ENCODE measurements at places on chromosomes 11 and 22.

GRCh38 chr22:28245579-28246224, 326.6 kb upstream of the PITPNB start:
- DNase-seq = no peak

DNA sequence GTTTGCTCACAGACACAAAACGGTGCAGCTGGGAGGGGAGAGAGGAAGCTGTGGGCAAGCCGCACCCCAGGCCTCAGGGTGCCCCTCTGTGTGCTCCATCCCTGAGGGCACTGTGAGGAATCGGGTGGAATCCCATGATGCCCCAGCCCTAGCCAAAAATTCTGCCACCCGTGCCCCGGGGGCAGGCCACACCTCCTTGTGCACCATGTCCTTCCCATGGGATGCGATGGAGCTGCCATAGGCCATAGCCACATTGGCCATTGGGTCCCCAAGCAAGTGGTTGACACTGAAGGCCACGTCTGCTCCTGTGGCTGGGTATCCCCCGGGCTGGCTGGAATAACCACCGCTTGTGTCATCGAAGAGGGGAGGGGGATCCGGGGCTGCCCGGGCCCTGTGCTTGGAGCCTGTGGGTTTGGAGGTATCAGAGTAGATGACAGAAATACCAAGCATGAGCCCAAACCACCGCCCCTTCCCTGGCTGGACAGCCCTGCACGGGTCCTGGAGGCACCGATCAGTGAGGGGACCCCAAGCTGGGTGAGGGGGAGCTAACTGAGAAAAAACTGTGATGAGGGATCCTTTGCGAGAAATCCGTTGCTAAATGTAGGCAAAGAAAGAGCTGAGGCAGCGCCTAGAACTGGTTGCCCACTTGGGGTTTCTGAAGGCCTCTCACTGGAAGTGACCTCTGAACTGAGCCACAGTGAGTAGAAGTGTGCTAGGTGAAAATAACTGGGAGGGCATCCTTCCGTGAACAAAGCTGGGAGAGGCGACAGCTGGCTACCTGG, 863 bp downstream of the YIF1A start:
- DNase-seq = no peak

DNA sequence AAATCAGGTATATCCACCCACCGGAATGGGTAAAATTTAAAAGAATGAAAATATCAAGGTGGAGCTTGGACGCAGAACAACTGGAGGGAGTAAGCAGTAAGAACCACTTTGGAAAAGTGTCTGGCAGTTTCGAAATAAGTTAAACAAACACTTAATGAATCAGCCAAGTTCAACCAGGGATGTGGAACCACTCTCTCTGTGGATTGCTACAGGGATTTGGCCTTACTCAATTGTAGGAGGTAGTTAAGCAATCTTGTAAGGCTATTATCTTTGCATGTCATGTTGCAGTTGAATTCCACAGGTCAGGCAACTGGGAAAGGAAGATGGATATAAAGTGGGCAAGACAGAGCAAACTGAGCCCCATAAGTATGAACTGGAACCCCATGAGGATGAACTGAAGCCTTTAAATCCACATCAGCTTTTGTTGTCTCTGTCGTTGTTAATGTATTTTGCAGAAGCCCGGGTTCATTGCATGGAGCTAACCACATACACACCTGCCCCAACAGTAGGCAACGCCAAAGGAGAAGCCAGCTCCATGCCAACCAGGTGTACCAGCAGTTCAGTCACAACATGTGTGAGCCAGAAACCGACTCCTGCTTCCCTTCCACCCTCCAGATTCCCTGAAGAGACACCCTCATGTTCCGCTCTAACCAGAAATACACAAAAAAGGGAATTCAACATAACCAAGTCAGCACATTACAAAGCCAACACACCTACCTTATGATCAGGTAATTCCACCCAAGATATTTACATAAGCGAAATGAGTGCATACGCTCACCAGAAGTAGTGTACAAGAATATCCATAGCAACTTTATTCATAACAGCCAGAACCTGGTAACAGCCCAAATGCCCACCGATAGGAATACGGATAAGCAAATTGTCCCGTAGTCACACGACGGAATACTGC, 8.0 kb upstream of the SLC43A3 start:
- DNase-seq = no peak

DNA sequence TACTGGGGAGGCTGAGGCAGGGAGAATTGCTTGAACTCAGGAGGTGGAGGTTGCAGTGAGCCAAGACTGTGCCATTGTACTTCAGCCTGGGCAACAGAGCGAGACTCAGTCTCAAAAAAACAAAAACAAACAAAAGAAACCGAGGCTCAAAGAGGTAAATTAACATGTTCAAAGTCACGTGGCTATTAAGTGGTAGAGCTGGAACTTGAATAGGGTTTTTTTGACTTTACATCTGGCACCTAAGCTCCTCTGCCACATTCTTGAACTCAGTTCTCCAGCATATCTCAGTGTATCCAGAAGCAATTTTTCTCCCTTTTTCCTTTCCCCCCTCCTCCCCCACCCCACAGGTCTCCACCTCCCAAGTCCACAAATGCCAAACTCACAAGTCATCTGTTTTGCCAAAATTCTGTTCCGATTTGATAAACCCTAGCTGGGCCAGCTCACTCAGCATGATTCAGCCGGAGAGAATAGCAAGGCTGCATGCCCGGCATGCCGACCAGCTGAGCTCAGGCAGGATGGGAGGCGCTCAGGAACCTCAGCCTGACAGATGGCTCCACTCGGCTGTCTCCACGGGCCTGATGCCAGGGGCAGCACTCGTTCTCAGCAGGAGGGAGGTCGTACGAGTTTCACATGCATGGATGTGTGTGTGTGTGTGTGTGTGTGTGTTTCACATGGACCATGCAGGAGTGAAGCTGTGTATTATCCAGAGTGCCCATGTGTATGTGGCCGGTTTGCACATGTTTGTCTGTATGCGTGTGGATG, 63.2 kb upstream of the RRAS2 start:
- no peak for DNase-seq

- no peak for DNase-seq
These were observed 295.9 kb downstream of the MIAT start for GRCh38 chr22:26953012-26953883.
